ENCODE measurements at places on chromosomes 7 and 10.

DNA sequence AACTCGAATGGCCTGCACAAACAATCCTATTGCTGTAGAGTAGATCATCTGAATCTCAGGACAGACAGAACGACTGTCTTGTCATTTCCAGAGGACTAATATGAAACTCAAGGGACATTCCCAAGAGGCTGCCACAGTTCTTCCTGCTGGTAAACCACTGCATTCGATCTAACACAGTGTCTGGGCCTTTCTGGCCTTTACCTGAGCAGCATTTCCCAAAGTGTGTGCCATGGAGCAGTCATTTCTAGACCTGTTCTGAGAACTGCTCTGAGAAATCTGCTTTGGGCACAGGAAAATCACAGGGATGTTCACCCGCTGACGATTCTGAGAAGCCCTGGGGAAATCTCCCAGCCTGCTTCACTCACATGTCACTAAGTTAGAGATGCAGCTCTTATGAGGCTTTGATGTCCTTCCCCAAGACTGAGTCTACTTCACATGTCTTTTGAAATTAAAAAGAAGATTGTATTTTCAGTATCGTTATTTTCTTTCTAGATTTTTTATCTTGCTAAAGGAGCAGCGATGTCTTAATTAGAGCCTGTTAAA lies 18.4 kb downstream of the GPNMB start:
- DNase-seq, result no peak

DNA sequence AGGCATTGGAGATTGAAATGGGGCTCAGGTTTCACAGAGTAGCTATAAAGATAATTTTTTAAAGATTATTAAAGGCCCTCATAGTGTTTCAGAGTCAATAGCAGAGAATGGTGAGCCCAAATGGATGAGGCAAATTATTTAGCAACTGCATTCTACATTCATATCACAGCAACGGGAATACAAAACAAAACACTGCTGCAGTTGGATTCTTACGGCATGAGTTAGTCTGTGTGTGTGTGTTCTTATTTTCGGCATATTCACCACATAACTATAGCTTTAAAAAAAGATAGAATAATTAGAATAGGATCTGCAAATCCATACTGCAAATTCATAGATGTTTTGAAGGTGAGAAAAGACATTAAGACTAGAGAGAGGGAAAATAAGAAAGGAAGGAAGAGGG lies 66.0 kb downstream of the SUGCT start:
- no peak for DNase-seq

- no peak for DNase-seq
Observed at GRCh38 chr10:4058514-4059029, 273.6 kb upstream of the KLF6 start.

GRCh38 chr10:27911539-27911938 lies 87.3 kb downstream of the ODAD2 start:
- DNase-seq, result no peak

- DNase-seq, result no peak
Observed at GRCh38 chr10:86057708-86058107, 308.9 kb downstream of the GRID1 start.
